ENCODE measurements at places on chromosomes 13 and 19. TPM values are rescaled to one million over a fixed set of nuclear protein-coding genes. Genes with fewer than 3 reads are reported as not detected.

GRCh38 chr13:99655351-99656091 lies 154.2 kb downstream of the TM9SF2 start:
- no peak for DNase-seq

The FCGBP gene
- total RNA-seq: 0.02 TPM

DNA sequence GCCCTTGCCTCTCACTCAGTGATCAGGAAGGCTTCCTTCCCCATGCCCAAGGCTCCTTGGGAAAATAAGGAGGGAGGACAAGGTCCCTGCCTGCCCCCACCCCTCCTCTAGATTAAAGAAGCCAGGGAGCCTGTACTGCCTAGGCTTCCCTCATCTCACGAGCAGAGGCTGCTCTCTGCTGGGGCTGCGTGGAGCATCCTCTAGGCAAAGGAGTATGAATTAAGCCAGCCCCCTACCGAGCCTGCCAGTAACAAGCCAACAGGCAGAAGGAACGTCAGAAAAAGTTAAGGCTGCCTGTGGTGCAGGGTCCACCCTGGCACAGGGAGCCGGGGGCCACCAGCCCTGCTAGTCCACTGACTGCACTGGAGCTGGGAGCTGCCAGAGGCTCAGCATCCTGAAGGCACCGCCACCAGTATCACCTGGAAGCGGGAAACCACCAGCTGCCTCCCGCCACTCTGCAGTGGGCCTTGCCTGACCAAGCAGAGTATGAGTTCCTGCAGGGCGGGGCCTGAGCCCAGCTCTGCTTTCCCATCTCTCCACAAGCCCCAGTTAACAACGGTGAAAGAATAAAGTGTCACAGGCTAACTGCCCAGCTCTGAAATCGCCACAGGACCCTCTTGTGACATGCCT lies 6.8 kb downstream of the NAPA start:
- no peak for DNase-seq

DNA sequence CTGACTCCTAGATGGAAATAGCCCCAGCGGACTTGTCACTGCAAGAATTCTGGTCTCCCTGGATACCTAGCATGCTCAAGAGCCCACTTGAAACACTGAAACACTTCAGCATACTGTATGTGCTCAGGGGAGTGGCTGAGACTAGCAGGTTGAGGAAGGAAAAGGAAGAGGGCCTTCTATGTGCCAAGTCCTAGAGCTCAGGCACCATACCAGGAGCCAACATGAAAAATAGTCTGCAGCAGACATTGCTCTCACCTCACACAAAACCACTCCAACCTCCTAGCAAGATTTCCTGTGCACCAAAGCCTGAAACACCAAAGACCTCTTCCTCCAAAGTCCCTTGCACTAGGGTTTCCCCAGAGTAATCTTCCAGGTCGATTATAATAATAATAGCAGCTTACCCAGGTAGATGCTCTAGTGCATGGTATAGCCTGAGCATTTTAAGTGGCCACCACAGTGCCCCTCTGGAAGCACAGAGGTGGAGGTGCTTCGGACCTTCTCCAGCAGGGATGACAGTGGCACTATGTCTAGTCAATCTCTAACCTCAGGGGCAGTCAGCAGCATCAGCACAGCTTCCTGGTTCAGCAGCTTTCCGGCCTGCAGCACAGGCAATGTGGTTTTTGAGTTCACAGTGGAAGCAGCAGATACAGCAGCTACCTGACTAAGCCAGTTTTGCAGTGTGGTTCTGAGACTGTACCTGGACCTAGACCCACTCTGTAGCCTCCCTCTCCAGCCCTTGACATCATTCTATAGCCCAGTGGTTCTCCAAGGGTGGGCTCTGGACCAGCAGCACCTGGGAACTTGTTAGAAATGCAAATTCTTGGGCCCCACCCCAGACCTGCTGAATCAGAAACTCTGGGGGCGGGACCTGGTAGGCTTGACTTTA lies 45.6 kb upstream of the UBE2L5 start:
- DNase-seq: no peak

- no peak for DNase-seq
These were observed 3.8 kb downstream of the ATP4B start for GRCh38 chr13:113654175-113654560.

The PSG7 gene
- total RNA-seq: not detected

The ZNF439 gene
- total RNA-seq: not detected

The VSTM1 gene
- total RNA-seq: not detected

The TMEM238 gene
- 2.0 TPM for total RNA-seq

The ANGPTL8 gene
- not detected for total RNA-seq

GRCh38 chr19:19115954-19116353 lies 22.3 kb downstream of the TMEM161A start:
- no peak for DNase-seq
